Activated CD4-positive, alpha-beta T cell treated with anti-CD3 and anti-CD28 coated beads, Interleukin-2, amount 50 U/mL, for 4 hours (primary cell): ENCODE measurements at places on chromosomes 4 and X.

GRCh38 chr4:7139167-7139982 lies 53.0 kb upstream of the SORCS2 start:
- DNase-seq = no peak

DNA sequence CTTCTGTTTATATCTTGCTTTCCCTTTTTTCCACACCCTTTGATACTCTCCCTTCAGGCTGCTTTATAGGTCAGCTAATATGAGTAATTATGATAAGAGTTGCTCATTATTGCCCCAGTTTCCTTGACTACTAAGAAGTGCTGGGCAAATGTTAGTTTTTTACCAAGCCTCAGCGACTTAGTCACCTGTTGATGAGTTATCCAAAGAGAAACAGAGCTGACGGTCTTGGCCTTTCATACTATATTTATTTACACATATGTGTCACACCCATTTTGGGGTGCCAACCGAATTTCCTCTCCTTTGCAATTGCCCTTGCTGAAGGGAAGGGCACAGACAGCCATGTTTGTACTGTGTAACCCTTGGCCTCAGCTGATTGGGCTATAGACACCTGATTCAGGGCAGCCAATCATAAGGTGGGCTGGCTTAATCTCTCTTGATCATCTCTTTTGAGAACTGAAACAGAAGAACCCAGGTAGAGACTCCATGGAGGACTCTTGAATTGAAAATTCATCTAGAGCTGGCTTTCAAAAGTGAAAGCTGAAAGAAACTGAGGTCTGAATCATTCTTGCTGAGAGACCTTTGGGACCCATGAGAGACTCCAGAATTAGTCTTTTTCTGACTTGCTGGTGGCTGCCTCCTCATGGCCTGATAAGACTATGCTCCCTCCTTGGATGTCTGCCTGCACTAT lies 111.7 kb upstream of the RPS6KA3 start:
- DNase-seq = no peak

GRCh38 chrX:17547658-17548057 lies 172.7 kb downstream of the NHS start:
- DNase-seq = no peak

DNA sequence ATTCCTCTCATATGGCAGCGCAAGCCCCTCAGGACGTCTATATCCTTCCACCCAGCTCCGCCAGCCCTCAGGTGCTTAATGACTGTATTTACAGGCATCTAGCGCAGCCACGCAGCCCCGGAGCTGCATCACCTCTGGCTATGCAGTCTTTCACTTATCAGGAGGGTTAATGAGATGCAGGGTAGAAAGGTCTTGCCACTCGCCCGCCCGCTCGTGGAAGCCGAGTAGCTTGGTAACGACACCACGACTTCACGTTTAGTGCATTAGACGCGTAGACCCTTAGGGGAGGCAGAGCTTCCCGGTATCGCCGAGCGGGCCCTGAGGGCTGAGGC lies 1.5 kb upstream of the SLC16A2 start:
- DNase-seq = no peak

- DNase-seq = no peak
Measured at GRCh38 chrX:12223650-12224049, 85.4 kb downstream of the FRMPD4 start.

DNA sequence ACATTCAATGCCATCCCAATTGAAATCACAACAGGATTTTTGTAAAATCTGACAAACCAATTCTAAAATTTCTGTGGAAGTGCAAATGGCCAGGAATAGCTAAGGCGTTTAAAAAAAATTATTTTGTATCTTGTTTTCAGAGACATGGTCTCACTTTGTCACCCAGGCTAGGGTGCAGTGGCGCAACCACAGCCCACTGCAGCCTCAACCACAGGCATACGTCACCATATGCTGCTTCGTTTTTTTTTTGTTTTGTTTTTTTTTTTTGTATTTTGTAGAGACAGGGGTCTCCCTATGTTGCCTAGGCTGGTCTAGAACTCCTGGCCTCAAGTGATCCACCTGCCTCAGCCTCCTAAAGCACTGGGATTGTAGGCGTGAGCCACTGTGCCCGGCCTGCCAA lies 24.5 kb downstream of the ZNF41 start:
- no peak for DNase-seq

DNA sequence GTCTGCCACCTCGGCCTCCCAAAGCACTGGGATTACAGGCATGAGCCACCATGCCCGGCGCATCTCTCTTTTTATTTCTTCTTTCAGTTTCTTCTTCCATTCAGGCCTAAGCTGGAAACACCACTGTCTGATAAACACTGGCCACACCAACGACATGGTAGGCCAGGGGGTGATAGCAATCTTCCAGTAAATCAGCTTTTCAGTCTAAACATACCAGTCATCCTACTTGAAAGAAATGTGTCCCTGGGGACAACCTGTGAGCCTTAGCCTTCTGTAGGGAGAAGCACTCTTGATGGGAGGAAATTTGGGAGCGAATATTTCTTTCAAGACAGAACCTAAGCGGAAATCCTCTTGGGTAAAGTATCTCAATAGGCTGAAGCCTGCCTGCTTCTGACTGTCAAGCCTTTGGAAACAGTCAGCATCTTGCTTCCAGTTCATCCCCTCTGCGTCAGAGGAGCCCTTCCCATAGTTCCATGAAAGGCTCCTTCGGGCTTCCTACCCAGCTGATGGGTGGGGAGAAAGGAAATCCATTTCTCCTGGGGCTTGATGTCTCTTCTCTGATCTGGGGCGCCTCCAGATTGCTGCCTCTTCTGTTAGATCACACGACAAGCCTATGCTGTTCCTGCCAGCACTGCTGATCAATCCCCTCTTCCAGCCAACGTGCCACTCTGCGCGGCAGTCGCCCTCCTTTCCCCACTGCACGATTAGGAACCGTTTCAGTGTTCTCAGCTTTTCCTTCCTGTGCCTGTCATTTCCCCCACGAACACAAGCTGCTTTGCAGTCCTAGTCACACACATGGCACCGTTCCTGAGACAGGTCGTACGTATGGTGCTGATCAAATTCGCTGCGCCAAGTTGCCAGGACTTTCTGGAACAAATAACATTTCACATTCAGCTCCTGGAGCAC lies 49.5 kb upstream of the CBR4 start:
- no peak for DNase-seq

DNA sequence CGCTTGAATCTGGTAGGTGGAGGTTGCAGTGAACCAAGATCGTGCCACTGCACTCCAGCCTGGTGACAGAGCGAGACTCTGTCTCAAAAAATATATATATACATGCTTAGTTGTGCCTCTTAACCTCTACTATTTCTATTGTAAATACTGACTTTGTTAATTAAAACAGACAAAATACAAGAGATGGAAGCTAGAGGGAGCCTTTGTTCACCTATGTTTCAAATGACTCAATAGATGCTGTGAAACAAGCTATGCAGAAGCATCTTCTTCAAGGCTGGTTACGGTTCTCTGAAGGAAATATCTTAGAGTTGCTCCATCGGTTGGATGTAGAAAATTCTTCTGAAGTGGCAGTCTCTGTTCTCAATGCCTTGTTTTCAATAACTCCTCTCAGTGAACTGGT lies 6.2 kb downstream of the NCAPG start:
- DNase-seq = no peak
